Fibroblast of skin of right biceps (primary cell): ENCODE measurements at places on chromosomes 6 and 20.
A peak's percentile ranks its signal among the peaks of the same experiment; 100 is the strongest.

GRCh38 chr6:70107852-70108629 is 194.8 kb downstream of the COL9A1 start:
- DNase-seq: peak; percentile 45

DNA sequence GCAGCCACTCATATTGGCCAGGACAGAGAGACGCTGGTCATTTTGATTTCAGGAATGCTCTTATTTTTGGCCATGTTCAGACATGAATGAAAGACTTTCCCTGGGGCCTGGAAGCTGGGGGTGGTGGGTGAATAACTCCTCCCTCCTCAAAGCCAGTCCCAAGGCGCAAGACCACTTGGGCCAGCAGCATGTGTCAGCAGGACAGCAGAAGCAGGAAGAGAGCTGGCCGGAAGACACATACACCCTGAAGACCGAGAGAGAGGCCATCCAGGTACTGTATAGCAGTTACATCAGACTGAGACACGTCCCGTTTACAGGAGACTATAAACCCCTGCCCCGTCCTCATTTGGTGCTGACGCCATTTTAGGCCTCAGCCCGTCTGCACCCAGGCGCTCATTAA is 29.2 kb upstream of the ULBP3 start:
- no peak for DNase-seq

DNA sequence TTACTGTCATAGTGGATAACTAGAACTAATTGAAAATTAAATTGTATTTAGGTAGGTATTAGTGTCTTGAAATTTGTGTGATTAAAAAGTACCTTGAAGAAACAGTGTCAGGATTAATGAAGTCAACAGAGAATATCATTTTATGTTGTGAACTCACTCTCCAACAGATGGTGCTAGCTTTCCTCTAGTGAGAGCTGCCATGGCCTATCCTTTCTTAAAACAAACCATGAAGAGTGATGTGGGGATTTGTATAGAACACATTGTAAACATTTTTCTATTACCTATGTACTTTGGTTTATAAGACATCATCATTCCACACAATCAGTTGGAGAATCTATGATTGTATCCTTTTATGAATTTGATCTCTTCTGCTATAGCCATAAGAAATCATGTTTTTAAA is 4.8 kb upstream of the SRSF12 start:
- DNase-seq: peak; percentile 31

DNA sequence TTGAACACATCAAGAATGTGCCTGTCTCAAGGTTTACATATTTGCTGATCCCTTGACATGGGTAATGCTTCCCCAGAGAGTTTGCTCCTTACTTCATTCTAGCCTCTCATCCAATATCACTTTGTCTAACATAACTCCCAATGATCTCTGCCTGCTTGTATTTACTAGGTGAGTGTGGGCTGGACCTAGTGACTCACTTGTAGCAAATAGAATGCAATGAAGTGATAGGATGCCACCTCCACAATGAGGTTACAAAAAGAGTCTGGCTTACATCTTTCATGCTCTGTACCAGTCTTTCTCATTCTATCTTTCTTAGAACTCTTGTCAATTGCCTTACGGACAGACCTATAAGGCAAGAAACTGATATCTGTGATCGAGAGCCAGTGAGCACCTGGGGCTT is 44.9 kb upstream of the TMEM200A start:
- no peak for DNase-seq

DNA sequence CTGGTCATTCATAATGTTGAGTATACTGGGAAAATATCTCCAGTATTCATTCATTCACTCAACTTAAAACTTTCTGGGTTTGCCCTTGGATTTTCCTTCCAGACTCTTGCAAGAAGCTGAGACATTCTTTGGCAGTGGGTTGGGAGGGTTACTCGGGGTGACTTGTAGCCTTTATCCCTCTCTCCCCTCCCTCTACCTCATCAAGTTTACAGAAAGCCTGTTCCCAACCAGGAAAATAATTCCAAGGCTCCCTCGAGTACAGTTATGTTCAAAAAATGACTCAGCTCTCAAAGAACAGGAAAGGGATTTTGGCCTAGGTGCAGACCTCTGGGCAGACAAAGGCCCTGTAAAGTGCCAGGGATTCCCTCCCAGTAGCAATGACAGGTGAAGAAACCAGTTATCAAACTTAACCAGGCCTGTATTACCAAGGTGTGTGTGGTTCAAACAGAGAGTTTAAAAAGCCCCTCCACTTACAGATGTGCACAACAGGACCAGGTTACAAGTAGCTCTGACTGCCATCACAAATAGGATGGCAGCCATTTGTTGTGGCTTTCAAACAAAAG is 22.2 kb downstream of the FKBP1A start:
- DNase-seq: peak; percentile 59

- DNase-seq: no peak
These were observed 124.6 kb downstream of the FOXA2 start for GRCh38 chr20:22459754-22460153.

GRCh38 chr6:118812970-118813369 is 81.0 kb upstream of the ASF1A start:
- peak; percentile 18 for DNase-seq

DNA sequence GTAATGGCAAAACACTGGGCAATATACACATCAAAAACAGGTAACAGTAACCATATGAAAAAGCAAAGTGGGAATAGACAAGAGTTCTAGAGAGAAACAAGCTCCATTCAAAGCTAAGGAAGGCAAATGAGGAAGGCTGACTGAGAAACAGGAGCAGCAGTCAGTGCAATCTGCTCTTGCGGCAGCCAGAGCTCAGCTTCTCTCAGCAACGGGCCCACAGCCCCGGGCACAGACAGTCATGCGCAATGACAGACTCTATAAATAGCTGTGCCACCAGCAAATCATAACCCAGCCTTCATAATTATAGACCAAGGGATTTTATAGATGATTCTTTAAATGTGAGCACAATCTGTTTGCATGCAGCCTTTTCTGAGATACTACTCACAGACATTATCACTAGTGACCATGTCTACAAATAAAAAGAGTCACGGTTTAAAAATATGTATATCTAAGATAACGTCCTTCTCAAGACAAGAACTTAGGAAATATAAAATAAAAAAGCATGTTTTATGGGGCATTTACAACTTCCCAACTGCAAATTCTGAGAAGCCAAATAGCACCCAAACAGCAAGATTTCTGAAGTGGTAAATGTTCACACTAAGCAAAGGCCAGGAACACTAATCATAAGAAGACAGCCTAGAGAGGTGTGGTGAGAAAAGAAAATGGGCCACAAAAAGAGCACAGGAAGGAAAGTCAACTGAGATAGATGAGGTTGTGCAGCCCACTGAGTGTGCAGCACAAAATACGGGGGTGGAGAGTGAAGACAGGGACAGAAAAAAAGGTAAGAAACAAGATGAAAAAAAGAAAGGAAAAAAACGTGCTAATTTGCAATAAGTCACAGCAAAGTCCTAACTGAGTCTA is 39.9 kb upstream of the BEND6 start:
- DNase-seq: no peak

- DNase-seq: no peak
These were observed 3.5 kb downstream of the ZFAND3 start for GRCh38 chr6:37822851-37823682.

DNA sequence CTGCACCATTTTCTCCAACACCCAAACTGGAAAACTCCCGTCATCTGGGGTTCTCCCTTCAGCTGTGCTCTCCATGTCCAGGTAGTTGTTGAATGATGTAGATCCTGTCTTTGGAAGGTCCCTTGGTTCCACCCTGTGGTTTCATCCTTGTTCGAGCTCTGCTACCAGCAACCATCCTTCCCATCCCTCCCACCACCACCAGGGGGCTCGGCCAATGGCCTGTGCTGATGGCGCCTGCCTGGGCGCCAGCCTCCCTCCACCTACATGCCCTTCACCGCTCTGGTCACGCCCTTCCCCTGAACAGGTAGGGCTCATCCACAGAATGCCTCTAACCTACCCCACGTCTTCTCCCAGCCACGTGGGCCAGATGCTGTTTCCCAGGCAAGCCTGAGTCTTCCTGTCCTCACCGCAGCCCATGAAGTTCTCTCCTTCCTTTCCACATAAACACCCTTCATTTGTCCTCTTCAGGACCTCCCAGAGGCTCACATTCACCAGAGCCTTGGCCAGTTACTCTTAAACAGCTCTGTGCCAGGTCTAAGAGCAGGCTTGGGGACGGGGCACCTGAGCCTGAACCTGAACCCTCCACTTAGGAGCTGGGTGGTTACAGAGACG is 75.1 kb upstream of the DUSP22 start:
- no peak for DNase-seq

DNA sequence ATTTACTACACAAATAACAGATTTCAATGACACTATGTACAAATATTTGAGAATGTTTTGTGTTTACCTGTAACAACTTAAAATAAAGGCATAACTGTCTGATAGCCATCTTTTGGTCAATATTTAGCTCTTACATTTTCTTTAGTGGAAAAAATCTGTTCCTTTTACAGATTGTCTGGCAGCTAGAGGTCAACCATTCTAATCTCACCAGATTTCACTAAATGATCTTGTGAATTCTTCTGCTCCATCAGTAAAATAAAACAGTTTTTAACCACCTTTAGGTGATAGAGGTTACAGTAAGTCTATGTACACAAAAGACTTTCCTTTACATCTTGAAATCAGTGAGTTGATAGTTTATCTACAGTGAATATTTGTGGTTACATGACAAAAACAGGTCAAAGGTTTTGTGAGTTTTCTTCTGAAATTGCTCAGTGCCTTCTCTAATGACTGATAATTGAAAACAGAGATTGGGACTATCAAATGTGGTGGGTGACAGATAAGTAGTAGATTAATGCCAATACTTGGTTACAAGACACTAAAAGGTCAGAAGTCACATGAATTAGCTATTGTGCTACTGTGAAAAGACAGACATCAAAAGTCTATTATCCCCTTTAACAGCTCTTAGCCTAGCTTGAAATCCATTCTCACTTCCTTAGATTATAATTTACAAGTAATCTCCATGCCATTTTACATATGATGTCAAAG is 47.4 kb downstream of the BMP5 start:
- DNase-seq: peak; percentile 10

GRCh38 chr20:53890443-53891305 is 179.7 kb downstream of the BCAS1 start:
- DNase-seq: peak; percentile 48
